Fibroblast of skin of scalp (primary cell): ENCODE measurements at places on chromosomes 2 and 18.

- peak; percentile 82 for DNase-seq
Observed at GRCh38 chr2:150532879-150533278, 45.4 kb upstream of the RND3 start.

DNA sequence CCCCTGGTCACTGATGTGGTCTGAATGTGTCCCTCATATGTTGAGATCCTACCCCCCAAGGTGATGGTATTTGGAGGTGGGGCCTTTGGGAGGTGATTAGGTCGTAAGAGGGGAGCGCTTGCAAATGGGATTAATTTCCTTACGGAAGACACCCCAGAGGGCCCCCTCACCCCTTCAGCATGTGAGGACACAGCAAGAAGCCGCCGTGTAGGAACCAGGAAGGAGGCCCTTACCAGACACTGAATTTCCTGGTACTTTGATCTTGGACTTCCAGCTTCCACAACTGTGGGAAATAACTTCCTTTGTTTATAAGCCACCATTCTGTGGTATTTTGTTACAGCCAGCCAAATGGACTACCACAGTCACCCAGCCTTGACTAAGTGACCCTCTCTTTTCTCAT lies 35.9 kb downstream of the NCK2 start:
- DNase-seq = no peak

DNA sequence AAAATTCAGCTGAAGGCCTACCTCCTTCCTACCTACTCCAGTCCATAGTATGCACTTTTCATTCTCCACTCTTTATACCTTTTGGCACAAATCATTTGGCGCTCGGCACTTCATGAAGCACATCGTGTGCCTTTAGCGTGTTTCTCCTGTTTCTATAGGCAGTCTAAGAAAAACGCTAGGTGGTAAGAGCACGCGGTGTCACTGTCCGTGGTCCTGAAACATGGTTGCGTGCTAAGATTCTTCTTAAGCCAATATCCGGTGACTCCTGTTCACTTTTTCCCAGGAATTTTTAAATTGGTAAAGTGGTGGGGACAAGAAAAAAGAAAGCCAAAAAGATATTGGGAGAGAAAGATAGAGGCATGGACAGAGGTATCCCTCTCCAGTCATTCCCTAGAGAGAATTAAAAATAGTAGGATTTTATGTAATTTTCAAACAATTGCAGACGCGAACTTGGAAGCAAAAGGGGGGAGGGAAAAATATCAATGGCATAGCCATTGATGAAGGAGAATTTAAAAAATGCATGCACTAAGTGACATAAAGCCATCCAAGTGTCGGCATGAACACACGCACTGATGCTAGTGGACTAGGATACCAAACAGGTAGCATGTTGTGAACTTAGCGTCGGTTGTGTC lies 1.4 kb upstream of the CTNNA2 start:
- DNase-seq = peak; percentile 52

DNA sequence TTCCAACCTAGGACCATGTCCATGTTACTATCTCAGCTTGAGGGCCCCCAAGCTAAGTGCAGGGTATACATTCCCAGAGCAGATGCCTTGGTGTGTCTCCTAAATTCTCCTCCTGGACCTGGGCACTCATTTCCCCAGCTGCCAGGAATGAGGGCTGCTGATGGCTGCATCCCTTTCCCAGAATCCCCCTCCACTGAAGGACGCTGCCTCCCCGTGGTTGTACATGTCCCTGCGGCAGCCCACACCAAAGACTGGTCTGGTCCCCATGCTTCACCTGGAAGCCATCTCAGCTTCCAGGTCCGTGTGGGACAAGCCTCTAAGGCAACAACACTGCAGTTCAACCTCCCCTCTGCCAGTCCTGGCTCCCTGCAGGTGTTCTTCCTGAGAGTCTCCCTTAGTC lies 14.6 kb downstream of the TMEM163 start:
- no peak for DNase-seq

DNA sequence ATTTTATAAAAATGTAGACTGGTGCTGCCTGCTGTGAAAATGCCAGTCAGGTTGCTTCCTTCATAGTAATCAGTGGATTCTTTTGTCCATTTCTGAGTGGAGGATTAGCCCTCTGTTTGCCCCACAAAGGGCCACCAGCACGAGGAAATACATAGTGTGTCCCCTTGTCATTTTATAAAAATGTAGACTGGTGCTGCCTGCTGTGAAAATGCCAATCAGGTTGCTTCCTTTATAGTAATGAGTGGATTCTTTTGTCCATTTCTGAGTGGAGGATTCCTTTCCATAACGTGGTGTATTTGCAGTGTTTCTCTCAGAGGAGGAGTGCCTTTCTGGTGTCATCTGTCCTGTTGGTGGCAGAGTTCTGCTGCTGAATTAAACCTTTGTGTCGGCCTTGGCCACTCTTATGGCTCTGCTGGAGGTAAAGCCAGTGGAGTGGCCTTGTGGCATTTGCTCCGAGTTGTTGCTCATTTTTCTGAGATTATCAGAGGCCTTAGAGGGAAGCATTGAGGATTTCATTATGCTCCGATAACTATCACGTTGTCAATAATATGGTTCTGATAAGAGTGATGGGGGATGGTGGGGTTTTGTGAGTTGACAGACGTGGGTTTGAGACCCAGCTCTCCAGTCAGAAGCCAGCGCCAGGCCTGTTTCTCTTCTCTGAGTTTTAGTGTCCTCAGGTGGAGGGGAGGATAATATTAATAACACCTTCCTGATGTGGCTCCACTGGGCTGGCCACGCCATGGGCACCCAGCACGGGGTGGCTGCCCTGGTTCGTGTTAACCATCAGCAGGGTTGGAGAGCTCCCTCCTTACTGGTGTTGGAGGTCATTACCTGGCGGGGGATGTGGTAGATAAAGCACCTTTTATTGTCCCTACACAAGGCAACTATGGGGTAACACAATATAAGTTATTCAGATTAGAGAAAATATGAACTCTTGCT lies 96.6 kb downstream of the NEDD4L start:
- DNase-seq = peak; percentile 11

- no peak for DNase-seq
Observed at GRCh38 chr18:2906704-2907549, 60.1 kb downstream of the EMILIN2 start.
